Upper lobe of left lung (tissue), 6 donors: ENCODE measurements at places on chromosomes 3 and 15. TPM values are rescaled to one million over a fixed set of nuclear protein-coding genes. Genes with fewer than 3 reads are reported as not detected.

Gene ALDH1L1
- 6.2 TPM for total RNA-seq

Gene DPP8
- total RNA-seq, result 28.7 TPM

Gene RHOV
- not detected for total RNA-seq

Gene SKOR1
- total RNA-seq, result 0.49 TPM

Gene GRK7
- total RNA-seq, result not detected

Gene CORO2B
- 5.8 TPM for total RNA-seq

GRCh38 chr3:42668793-42669217 lies 15.3 kb downstream of the ZBTB47 start:
- DNase-seq, result no peak

- no peak for DNase-seq
Observed at GRCh38 chr15:39886418-39886817, 33.6 kb downstream of the GPR176 start.

DNA sequence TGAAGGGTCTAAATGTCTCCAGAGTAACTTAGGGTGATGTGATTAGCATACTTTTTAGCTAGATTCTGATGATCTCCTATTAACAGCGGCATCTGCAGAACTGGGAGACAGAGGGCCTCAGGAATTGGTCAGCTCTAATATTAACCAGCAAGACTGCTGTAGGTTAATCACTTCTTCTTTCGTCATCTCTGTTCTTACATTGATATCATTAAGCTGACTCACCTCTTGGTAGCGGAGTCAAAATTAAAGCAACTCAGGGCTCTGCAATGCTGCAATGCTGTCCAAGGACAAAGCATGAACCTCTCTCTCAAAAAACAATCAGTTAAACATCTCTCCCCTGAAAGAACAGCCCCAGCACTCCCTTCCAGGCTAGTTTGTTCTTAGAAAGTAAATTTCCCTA lies 57.5 kb upstream of the TRA2B start:
- DNase-seq, result no peak

GRCh38 chr3:141411251-141411771 lies 43.0 kb downstream of the ZBTB38 start:
- no peak for DNase-seq

GRCh38 chr3:37521429-37521828 lies 340.3 kb upstream of the CTDSPL start:
- no peak for DNase-seq

- DNase-seq, result no peak
Observed at GRCh38 chr3:50128001-50128400, 27.1 kb upstream of the SEMA3F start.

GRCh38 chr3:76177610-76178009 lies 392.3 kb upstream of the ZNF717 start:
- DNase-seq, result no peak

DNA sequence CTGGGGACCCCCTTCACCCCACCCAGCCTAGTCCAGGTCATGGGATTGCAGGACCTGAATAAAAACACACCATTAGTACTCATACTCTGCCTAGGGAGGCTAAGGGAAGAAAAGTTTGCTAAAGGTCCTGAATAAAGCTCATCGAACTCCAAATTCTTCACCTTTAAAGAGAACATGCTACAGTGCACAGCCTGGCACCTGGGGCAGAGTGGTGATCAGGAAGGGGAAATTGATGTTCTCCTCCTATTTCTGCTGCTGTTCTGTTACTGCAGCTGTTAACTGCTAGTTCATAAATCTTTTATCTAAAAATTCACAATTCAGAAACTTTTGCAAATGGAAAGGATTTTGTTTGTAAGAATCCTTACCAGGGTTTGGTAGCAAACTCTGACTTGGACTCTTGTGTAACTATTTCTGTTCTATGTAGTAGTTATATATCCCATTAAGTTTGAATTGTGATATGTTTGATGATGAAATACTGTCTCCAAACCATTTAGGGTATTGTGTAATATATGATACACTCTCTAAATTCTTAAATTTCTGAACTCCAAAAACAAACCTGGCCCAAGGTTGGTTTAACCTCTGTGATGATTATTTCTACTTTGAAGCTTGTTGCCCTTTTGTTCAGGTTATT lies 27.9 kb downstream of the MCTP2 start:
- DNase-seq, result no peak

GRCh38 chr3:74844428-74844827 lies 230.0 kb upstream of the CNTN3 start:
- DNase-seq, result no peak

GRCh38 chr3:79285871-79286270 lies 481.9 kb downstream of the ROBO1 start:
- DNase-seq, result no peak

DNA sequence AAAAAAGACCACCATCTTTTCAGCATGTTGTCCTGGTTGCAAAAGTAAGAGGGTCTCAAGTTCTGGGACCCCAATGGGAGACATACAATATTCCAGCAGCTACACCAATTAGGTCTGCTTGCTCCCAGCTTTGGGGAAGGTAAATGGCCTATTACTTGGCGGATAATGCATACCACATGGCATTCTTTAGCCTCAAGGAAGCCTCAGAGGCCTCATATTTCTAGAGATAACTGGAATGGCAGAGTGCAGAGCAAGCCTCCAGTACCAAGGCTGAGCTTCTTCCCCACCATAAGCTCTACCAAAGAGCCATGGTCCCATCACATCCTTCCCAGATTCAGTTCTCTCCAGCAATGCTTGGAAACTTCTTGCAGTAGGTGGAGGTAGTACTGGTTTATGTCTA lies 493.8 kb downstream of the SHQ1 start:
- no peak for DNase-seq
